Pons (tissue), 1 donor: ENCODE measurements at places on chromosomes 5 and 9.
A peak's percentile ranks its signal among the peaks of the same experiment; 100 is the strongest.

- DNase-seq, result peak; percentile 44
These were observed 39.5 kb downstream of the CXXC5 start for GRCh38 chr5:139687656-139688055.

- no peak for DNase-seq
These were observed 8.3 kb downstream of the KIF12 start for GRCh38 chr9:114090798-114091197.

GRCh38 chr5:64518793-64519192 is 13.0 kb downstream of the RGS7BP start:
- DNase-seq, result no peak

DNA sequence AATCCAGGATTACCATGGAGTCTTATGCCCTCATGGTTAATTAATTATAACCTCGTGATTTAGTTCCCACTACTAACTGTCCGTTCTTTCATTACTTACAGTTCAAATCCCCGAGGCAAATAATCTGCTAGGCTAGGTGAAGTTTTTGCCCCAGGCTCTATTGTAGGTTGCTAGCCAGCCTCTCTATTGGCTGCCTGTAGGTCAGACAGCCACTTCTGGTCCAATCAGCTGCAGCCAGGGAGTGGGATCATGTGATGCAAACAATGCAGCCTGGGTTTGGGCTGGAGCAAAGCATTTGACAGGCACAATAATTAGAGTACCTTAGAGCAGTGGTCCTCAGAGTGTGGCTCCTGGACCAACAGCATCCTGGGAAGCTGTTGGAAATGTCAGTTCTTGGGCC is 17.7 kb downstream of the TMEM252 start:
- DNase-seq, result no peak

GRCh38 chr9:132545578-132545977 is 36.8 kb upstream of the BARHL1 start:
- no peak for DNase-seq

DNA sequence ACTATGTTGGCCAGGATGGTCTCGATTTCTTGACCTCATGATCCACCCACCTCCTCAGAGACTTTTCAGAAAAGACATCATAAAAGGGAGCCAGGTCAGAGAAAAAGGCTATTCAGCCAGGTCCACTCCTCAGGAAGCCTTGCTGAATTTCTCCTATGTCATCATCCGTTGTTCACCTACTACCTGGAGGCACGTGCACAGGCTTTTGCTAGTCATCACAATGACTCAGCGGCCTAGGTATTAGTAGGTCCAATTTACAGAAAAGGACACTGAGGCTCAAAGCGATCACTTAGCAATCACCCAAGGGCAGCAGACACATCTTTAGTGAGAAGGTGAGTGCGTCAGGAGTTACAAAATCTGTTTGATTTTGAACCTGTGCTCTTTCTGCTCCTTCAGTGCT is 72.3 kb upstream of the RAD23B start:
- DNase-seq, result no peak

GRCh38 chr5:79318935-79319614 is 83.1 kb downstream of the JMY start:
- peak; percentile 11 for DNase-seq

DNA sequence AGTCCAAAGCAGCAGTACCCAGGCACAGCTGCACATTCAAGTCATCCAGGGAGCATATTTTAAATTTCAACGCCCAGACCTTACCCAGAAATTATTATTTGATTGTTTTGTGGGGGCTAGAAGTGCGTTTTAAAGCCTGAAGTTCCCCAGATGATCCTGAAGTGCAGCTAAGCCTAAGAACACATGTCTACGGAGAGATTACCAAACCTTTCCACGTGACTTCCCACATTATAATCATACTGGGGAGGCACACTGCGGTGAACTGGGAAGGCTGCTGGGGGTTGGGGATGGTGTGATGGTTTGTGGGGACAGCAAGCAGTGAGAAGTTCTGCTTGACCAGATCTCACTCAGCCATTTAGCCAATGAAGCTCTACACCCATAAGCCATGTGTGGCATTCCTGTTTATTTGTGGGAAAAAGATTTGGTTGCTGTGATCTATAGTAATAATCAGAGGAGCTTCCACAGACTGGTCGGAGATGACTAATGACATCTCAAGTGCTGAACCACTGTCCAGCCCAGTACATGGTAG is 93.4 kb upstream of the CDH6 start:
- no peak for DNase-seq

DNA sequence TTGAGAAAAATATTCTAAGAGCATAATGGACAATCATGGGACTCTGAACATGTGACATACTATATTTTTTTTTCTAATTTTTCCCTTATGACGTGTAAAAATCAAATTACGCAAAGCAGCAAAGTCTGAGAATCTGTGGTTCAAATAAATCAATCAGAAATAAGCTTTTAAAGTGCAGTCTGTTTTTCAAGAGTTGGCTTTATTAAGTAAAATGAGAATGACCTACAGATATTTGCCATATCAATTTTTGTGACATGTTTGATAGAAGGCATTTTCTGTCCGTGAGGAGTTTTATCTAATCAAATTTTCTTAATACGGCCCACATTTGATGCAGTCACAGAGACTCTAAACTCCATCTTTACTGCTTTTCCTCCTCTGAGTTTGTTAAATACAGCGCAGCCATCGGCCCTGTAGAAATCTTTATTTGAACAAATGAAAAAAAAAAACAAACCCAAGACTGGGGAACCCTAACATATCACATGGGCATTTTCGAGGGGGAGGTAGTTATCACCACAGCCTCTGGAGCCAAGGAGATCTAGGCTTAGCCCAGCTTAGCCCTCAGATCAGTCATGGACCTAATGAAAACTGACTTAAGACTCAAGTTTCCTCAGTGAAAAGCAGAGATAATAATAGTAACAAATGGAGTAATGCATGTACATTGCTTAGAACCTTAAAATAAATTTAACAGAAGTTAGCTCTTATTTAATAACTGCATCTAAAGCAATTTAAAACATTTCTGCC is 263.6 kb upstream of the C9orf72 start:
- DNase-seq, result no peak

- no peak for DNase-seq
These were observed 313.0 kb downstream of the GADD45G start for GRCh38 chr9:89917861-89918260.

DNA sequence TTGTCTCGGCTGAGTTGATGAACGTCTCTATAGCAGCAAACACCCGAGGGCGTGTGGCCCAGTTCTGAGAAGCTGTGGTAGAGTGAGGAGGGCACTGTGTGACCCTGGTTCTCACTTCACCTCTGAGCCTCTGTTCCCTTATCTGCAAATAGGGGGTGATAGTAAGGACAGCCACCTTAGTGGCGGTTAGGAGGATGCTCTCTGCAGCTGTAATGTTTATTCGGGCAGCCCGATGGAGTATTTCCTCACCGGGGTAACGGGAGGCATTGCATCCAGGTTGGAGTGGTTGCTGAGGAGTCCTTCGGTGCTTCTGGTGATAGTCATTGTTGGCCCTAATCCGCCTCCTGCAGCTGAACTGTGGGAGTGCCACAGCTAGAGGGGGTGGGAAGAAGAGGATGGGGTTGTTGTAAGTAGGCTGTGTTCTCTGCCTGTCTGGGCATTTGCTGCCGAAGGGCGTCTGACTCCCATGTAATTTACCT is 13.9 kb downstream of the PRRC2B start:
- peak; percentile 80 for DNase-seq

DNA sequence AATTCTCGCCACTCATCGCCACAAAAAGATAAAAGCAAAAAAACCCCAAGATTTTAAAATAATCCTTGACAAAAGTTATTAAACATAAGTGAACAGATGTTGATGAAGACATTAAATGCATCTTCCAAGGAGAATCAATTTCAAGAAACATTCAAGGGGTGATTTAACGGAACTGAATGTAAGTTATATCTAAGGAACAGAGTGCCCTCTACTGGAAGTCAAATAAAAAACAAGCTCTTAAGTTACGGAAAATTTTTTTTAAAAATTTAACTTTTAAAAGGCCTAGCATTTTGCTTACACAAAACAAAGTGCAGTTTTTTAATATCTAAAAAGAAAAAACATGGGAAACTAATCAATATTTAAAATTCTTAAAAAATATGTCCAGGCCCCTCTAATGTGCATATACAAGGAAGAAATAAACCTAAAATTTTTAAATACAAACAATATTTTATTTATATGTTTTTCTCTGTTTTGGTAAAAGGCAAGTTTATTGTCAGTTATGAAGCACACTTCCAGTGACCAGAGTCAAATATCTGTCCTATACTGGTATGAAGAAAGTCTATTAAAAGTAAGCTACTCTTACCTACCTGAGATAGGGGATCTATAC is 28.0 kb downstream of the TEX10 start:
- peak; percentile 61 for DNase-seq

DNA sequence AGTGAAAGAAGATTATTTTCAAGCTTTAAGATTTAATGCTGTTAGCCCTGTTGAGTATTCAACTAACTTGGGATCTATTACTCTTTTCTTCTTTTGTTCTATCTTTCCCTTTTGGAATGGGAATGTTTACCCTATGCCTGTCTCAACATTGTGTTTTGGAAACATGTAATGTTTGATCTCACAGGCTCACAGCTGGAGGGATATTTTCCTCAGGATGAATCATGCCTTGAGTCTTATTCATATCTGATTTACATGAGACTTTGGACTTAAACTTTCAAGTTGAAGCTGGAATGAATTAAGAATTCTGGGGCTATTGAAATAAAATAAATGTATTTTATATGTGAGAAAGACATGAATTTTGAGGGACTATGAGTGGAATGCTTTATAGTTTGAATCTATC is 607.8 kb upstream of the PTGER4 start:
- no peak for DNase-seq

DNA sequence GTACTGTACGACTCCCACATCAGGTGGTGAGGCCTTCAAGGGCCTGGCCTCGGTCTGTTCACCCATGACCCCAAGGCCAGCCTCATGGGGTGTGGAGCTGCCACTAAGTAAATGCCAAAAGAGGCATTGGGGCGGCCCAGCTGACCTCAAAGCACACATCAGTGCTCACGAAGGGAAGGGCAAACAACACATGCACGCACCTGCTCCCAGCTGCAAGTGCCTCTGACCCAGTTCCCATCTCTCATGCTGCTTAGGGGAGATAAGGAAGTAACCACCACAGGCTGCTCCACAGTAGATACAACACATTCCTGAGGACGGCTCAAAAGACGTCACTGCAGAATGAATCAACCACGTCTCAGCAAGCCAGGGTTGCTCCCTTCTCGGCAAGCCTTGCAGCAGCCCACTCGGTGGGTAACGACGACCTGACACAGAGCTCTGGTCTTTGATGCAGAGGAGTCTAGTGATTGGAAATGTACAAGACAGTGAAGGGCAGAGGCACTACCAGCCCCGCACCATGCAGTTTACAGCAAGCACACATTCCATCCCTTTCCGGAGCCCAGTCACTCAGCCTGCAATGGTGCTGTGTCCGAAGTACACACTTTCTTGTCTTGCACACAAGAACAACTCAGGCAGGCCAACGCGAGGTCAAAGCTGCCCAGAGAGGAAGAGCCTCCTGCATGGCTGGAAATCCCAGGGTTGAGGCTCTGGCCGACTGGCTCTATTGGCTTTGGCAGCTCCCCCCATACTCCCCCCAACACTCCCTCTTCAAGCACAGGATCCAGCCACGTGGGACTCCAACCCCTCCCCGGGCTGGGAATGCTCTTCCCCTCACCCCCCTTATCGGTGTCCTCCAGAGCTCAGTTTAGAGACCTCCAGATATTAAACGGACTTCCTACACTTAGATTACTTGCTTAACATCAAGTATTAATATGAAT is 31.8 kb downstream of the FABP6 start:
- no peak for DNase-seq

DNA sequence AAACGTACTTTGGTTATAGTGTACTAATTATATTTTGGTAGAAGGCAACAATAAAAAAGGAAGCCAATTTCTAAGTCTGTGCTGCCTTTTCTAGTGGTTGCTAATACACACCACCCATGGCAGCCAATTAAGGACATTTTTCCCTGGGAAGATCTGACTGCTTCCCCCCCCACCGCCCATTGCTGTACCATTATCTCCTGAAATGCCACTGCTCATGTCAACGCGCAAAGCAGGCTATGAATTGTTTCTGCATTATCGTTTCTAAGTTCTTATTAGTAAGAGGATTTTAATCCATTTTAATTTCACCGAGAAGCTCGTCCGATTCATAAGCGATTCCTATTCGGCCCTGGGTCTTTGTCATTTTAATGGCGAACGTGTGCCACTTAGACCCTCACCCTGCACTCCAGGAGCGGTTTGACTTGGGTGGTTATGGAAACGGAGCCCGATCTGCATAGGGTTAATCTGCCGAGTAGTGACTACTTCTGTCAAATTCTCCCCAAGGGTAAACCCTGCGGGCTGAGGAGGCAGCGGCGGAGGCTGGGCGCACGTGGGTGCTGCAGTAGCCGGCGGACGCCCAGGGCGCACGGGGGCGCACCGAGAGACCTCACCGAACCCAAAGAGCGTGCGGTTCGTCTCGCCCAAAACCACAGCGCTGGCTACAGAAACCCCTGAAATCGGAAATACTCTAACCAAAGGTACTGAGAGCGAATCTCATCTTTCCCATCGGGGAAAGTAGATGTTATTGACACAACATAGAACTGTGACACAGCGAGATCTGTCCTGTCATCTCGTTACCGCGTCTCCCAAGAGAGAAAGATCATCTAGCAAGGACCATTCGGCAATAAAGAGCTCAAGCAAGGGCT is 55.8 kb upstream of the SHC3 start:
- peak; percentile 5 for DNase-seq

GRCh38 chr9:85302938-85303756 is 438.6 kb downstream of the AGTPBP1 start:
- no peak for DNase-seq

- DNase-seq, result no peak
These were observed 12.8 kb downstream of the SURF6 start for GRCh38 chr9:133323211-133323610.

DNA sequence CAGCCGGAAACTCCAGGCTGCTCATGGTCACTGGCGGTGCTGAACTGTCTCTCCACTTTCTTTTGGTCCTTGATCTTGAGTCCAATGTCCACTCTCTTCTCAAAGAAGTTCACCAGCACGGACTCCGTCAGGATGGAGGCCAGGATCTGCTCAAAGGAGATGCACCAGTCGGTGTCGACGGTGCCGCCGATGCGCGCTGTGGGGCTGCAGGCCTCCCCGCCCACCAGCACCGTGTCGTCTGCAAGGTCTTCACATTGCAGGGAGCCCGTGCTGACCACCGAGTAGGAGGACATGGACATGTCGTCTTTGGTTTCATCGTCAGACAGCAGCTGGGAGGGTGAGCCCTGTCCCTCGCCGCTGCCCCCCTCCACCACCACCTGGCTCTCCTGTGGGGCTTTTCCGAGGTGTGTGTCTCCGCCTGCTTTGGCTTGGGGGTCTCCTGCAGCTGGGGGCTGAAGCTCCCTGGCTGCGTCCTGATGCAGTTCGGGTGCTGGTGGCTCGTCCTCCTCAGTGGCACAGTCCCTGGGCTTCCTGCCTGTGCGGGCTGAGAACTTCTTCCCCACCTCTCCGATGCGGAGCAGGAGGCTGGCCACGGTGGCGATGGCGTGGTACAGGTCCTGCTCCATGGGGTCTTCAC is 5.0 kb upstream of the MRNIP start:
- no peak for DNase-seq
